A549 treated with ZK216348 at 1 μM for 4 hours (cell line): ENCODE measurements at places on chromosomes 5 and 9. TPM values are rescaled to one million over a fixed set of nuclear protein-coding genes. Genes with fewer than 3 reads are reported as not detected.

Gene PCDHGA1
- total RNA-seq: 0.22 to 0.40 TPM (median 0.30 TPM) in 5 replicates

Gene BHMT
- total RNA-seq: not detected in 5 replicates

Gene STPG3
- total RNA-seq: not detected in 5 replicates

Gene TMOD1
- 1.7 to 2.9 TPM (median 2.3 TPM) in 5 replicates for total RNA-seq

Gene CCL27
- 0.25 to 0.94 TPM (median 0.34 TPM) in 3 of 5 replicates, not detected in the others for total RNA-seq

Gene FAM221B
- total RNA-seq: not detected in 5 replicates

Gene CSF1R
- 0.06 to 0.33 TPM (median 0.15 TPM) in 4 of 5 replicates, not detected in the other for total RNA-seq

Gene DMRT3
- not detected in 5 replicates for total RNA-seq
